ENCODE measurements at places on chromosomes 16 and 17.

- no peak for DNase-seq
- no peaks in the 10 kb centered on the region for H3K27me3 ChIP-seq
- H3K27ac ChIP-seq = no peak overlapping the region
- H3K4me3 ChIP-seq = no peak overlapping the region
- H3K4me1 ChIP-seq = no peaks in the 10 kb centered on the region
These were observed 37.1 kb downstream of the MRC2 start for GRCh38 chr17:62664336-62665120.

DNA sequence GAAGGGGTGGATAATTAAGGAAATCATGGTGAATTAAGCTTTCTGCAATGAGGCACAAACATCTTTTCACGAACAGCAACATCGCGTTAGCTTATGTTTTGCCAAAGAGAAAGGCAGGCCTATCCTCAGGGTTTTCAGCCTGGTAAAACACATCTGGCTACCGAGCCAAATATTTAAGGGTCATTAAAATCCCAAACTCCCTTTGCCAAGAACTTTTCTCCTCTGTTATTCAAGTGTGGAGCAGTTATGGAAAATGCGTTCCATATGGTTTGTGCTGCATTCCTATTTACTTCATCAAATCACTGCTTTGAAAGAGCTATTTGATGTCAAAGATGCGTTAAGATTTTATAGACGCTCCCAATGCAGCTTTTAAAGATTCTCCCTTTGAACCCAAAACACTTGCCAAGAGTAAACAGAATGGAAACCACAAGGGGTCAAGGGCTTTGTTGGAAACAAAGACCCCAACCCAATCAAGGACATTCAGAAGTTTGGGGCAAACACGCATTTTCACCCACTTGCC is 308.3 kb upstream of the CDH5 start:
- no peaks in the 10 kb centered on the region for H3K4me1 ChIP-seq
- no peak for DNase-seq
- no peak overlapping the region for H3K4me3 ChIP-seq
- no peaks in the 10 kb centered on the region for H3K27me3 ChIP-seq

- H3K4me3 ChIP-seq = no peak overlapping the region
- H3K27ac ChIP-seq = peak overlapping the region; percentile 40
- no peaks in the 10 kb centered on the region for H3K4me1 ChIP-seq
- H3K27me3 ChIP-seq = no peaks in the 10 kb centered on the region
- H3K36me3 ChIP-seq = peaks cover 19% of the 10 kb centered on the region
- no peak for DNase-seq
These were observed 13.8 kb downstream of the CTRL start for GRCh38 chr16:67917852-67918236.

GRCh38 chr16:56450275-56450985 is 702 bp downstream of the NUDT21 start:
- peaks cover 27% of the 10 kb centered on the region for H3K36me3 ChIP-seq
- no peaks in the 10 kb centered on the region for H3K27me3 ChIP-seq
- H3K4me1 ChIP-seq = no peaks in the 10 kb centered on the region

DNA sequence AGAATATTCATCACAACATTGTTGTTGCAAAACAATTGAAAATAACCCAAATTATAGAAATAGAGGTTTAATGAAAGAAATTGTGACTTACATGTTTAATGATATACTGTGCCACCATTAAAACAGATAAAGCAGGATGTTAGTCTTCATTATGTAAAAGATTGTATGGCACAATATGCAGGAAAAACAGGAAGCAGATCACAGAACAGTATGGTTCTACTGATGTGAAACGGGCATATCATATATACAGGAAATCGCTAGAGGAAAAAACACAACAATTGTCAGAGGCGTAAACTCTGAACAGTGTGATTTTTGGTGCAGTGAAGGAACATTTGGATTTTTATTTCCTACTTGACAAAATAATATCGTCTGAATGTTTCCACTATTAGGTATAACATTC is 22.0 kb downstream of the OR3A1 start:
- no peak overlapping the region for H3K4me3 ChIP-seq
- no peaks in the 10 kb centered on the region for H3K4me1 ChIP-seq
- H3K27ac ChIP-seq = no peak overlapping the region
- no peak for DNase-seq
- no peaks in the 10 kb centered on the region for H3K27me3 ChIP-seq

DNA sequence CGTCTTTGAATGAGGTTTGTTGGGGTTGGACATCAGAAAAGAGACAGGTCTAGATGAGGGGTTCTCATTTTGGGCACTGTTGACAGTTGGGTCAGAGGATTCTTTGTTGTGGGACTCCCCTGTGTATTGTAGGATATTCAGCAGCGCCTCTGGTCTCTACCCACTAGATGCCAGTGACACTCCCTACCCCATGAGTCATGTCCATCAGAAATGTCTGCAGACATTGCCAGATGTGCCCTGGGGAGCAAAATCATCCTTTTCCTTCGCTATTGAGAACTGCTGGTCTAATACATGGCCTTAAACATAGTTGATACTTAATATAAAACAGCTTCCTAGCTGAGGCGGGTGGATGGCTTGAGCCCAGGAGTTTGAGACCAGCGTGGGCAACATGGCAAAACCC is 3.1 kb downstream of the ABAT start:
- no peak overlapping the region for H3K4me3 ChIP-seq
- DNase-seq = no peak
- H3K27ac ChIP-seq = no peak overlapping the region

- peak overlapping the region; percentile 47 for H3K4me3 ChIP-seq
- H3K27ac ChIP-seq = peak overlapping the region; percentile 62
- H3K4me1 ChIP-seq = peaks cover 80% of the 10 kb centered on the region
- no peaks in the 10 kb centered on the region for H3K36me3 ChIP-seq
- DNase-seq = peak; percentile 68
- H3K27me3 ChIP-seq = no peaks in the 10 kb centered on the region
These were observed 311.4 kb downstream of the SEC14L1 start for GRCh38 chr17:77451894-77452852.

- no peak for DNase-seq
- H3K27me3 ChIP-seq = no peaks in the 10 kb centered on the region
- H3K27ac ChIP-seq = no peak overlapping the region
These were observed 64.9 kb downstream of the ARHGAP17 start for GRCh38 chr16:24950275-24950674.

DNA sequence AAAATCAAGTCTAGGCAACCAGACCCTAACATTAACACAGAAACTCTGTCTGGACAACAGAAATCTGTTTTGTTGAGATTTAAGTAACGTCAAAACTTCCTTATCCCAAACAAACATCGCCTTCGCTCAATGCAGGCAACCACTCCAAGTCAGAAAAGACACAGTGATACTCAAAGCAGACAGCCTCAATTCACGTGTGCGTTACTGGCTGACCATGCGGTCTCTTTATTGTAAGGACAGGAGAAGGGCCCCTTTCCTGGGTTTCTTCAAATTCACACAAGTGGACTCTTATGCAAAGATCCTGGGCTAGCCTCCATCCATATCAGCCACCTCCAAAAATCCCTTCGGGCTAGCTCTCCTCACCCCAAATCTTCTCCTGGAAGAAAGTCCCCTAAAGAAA is 467.7 kb downstream of the SOX9 start:
- H3K27me3 ChIP-seq = peaks cover 15% of the 10 kb centered on the region
- no peak for DNase-seq
- no peak overlapping the region for H3K4me3 ChIP-seq
- H3K4me1 ChIP-seq = peaks cover 12% of the 10 kb centered on the region

DNA sequence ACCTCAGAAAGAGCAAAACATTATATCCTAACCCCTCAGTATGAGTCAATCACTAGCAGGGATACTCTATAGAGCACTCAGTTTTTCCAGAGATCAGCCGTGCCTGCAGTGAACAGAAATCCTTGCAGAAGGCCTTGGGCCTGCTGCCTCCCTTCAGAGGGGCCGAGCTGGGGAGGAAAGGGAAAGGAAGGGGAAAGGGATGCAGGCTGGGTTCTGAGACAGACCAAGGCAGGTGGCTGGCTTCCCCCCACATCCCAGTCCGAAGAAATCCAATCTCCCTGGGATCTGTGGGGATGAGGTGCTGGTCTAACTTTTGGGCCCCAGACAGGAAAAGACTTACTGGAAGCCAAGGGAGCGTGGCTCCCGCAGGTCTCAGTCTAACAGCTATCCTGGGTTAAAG is 25.3 kb downstream of the SRL start:
- H3K4me1 ChIP-seq = peaks cover 61% of the 10 kb centered on the region
- no peaks in the 10 kb centered on the region for H3K27me3 ChIP-seq
- peak overlapping the region; percentile 91 for H3K27ac ChIP-seq

DNA sequence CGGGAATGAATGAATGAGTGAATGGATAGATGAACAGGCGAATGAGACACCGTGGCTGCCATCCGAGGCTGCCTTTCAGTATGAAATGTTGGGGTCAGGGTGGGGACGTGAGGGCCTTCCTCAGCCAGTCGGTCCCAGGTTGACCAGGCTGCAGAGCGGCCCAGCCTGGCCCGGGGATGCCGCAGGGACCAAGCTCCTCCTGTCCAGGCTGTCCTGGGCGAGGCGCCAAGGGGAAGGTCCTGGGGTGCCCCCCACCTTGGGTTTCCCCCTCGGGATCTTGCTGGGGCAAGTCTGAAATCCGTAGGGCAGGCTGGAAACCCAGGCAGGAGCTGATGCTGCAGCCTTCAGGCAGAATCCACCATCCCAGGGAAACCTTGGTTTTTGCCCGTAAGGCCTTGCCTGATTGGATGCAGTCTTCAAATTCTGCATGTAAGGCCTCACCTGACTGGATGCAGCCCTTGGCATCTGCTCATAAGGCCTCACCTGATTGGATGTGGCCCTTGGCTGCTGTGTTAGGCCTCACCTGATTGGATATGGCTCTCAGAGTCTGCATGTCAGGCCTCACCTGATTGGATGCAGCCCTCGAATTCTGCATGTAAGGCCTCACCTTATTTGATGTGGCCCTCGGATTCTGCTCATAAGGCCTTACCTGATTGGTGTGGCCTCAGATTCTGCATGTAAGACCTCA is 61.7 kb upstream of the ZNF469 start:
- no peak overlapping the region for H3K4me3 ChIP-seq
- H3K27ac ChIP-seq = no peak overlapping the region

DNA sequence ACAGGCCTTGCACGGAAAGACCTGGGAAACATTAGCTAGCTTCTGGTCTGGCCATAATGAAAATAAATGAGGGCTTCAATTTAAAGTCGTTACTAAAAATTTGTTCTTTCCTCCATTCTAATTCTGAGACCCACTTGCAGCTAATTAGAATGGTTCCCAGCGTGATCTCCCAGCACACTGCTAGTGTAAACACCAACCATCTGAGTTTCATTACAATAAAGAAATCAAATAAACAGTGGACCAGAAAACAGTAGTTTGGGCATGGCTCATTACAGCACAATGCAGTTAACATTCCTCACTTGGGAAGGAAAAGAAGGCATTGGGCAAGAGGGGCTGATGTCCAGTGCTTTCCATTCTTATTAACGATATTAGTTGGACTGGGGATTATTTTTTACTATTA is 410.9 kb upstream of the SOX9 start:
- no peak overlapping the region for H3K4me3 ChIP-seq
- H3K36me3 ChIP-seq = no peaks in the 10 kb centered on the region
- no peaks in the 10 kb centered on the region for H3K27me3 ChIP-seq
- H3K4me1 ChIP-seq = no peaks in the 10 kb centered on the region

DNA sequence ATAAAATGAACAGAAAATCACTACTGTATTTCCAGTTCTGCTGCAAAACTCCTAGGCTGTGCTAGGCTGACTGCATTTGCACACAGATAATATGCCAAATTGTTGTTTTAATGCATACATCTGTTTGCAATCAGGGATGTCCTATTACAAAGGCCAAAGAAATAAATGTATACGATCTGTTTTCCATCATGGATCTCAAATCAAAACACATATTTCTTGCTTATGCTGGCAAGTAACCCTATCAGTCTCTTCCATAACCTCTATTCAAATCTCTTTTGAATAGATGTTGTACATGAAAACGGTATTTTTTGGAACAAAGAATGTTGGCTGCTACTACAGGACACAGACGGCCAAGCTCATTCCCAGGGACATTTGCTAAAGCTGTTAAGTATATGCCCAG is 56.6 kb downstream of the DUSP14 start:
- H3K4me3 ChIP-seq = no peak overlapping the region
- no peaks in the 10 kb centered on the region for H3K27me3 ChIP-seq
- peaks cover 11% of the 10 kb centered on the region for H3K36me3 ChIP-seq
- no peak overlapping the region for H3K27ac ChIP-seq

DNA sequence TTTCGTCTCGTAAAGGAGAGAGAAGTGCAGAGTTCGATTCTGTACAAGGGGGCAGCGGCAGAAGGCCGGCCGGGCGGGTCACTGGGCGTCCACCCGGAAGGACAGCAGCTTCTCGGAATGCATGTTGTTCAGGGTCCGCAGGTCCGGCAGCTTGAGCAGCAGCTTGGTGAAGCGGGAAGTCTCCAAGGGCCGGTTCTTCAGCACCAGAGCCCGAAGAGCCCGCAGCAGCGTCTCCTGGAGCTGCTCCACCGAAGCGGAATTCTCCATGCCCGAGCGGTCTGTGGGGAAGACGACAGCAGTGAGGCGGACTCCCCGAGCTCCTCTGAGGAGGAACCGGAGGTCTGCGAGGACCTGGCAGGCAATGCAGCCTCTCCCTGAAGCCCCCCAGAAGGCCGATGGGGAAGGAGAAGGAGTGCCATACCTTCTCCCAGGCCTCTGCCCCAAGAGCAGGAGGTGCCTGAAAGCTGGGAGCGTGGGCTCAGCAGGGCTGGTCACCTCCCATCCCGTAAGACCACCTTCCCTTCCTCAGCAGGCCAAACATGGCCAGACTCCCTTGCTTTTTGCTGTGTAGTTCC is 7.3 kb downstream of the NR1D1 start:
- H3K4me3 ChIP-seq = no peak overlapping the region
- peak overlapping the region; percentile 98 for H3K27ac ChIP-seq
- H3K27me3 ChIP-seq = no peaks in the 10 kb centered on the region
- H3K36me3 ChIP-seq = peaks cover 72% of the 10 kb centered on the region
- H3K4me1 ChIP-seq = no peaks in the 10 kb centered on the region

DNA sequence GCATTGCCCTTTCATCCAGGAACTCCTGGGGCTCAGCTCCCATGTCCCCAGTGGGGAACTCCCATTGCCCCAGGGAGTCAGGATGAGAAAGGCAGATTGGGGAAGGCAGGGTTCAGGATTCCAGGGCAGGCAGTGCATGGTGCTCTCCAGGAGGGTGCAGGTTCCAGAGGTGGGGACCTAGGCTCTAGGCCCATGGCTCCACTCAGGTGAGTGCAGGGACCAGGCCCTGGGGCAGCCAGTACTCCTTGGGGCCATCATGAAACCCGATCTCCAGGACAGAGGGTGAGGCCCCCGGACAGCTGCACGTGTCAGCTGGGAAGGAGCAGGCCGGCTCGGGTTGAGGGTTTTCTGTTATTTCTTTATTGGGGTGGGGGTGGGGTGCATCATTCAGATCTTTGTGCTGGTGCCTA is 1.3 kb upstream of the MTSS2 start:
- H3K36me3 ChIP-seq = no peaks in the 10 kb centered on the region
- peaks cover 89% of the 10 kb centered on the region for H3K4me1 ChIP-seq
- H3K4me3 ChIP-seq = no peak overlapping the region
- H3K27ac ChIP-seq = peak overlapping the region; percentile 100
- DNase-seq = no peak

- no peaks in the 10 kb centered on the region for H3K27me3 ChIP-seq
- peak overlapping the region; percentile 75 for H3K27ac ChIP-seq
- peaks cover 37% of the 10 kb centered on the region for H3K4me1 ChIP-seq
- DNase-seq = peak; percentile 78
- H3K36me3 ChIP-seq = no peaks in the 10 kb centered on the region
These were observed 587 bp downstream of the PLD6 start for GRCh38 chr17:17205368-17206123.

- no peaks in the 10 kb centered on the region for H3K4me1 ChIP-seq
- DNase-seq = no peak
- H3K36me3 ChIP-seq = no peaks in the 10 kb centered on the region
- H3K4me3 ChIP-seq = no peak overlapping the region
These were observed 297.3 kb downstream of the ABCC12 start for GRCh38 chr16:47858333-47858982.

GRCh38 chr17:44539673-44540072 is 17.6 kb upstream of the FZD2 start:
- H3K4me3 ChIP-seq = no peak overlapping the region
- no peaks in the 10 kb centered on the region for H3K27me3 ChIP-seq
- peaks cover 9% of the 10 kb centered on the region for H3K4me1 ChIP-seq
- no peaks in the 10 kb centered on the region for H3K36me3 ChIP-seq
- no peak for DNase-seq
- H3K27ac ChIP-seq = no peak overlapping the region

Measured in tibial artery (tissue), 4 donors.